Stimulated activated CD4-positive, alpha-beta T cell treated with anti-CD3 and anti-CD28 coated beads, Interleukin-15, amount 100 ng/mL, for 1 hour (primary cell): ENCODE measurements at places on chromosomes 5 and 9.
A peak's percentile ranks its signal among the peaks of the same experiment; 100 is the strongest.

- DNase-seq = no peak
Observed at GRCh38 chr9:8960254-8960653, 1160.7 kb upstream of the DMAC1 start.

- DNase-seq = no peak
Observed at GRCh38 chr5:27944471-27944870, 906.1 kb upstream of the CDH9 start.

- DNase-seq = no peak
Observed at GRCh38 chr5:109258755-109259154, 151.0 kb downstream of the PJA2 start.

- no peak for DNase-seq
Observed at GRCh38 chr5:40841068-40841805, at the start of gene CARD6. Gene CARD6, plus strand, starts transcription at chr5:40841367. Its CDS starts 16 bp downstream, at chr5:40841383.

DNA sequence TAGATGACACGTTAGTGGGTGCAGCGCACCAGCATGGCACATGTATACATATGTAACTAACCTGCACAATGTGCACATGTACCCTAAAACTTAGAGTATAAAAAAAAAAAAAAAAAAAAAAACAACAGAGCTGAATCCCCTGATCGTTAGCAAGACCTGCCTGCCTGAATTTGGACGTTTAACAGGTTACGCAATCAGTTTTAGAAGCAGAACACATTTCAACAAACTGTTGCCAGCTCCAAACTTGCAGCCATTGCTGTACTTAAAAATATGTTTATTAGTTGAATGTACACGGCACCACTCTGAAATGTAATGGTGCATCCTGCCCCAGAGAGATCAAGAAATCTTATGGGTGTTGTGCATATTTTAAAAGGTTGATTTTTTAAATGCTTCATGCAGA is 680.0 kb downstream of the TLE4 start:
- DNase-seq = no peak

GRCh38 chr5:167217097-167217743 is 1074.2 kb upstream of the WWC1 start:
- no peak for DNase-seq

- DNase-seq = no peak
Observed at GRCh38 chr9:137318602-137319001, 16.5 kb upstream of the NRARP start.

GRCh38 chr9:13923381-13923780 is 390.6 kb downstream of the NFIB start:
- no peak for DNase-seq

DNA sequence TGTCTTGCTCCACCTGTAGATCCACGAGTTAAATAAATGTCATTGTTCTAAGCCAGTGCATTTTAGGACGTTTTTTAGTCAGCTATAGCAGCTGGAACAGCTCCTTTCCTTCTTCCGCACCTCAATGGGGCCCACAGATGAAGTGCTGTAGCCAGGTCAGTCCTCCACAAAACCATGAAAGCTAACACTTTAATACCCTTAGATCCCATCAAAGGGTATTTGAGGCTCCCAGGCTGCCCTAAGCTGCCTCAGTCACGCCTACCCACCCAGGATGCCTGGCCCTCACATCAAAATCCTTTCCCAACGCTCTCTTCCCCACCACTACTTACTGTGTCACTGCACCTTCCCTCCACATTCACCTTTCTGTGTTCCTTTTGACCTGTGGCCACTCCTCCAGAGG is 44.1 kb upstream of the ACO1 start:
- no peak for DNase-seq

DNA sequence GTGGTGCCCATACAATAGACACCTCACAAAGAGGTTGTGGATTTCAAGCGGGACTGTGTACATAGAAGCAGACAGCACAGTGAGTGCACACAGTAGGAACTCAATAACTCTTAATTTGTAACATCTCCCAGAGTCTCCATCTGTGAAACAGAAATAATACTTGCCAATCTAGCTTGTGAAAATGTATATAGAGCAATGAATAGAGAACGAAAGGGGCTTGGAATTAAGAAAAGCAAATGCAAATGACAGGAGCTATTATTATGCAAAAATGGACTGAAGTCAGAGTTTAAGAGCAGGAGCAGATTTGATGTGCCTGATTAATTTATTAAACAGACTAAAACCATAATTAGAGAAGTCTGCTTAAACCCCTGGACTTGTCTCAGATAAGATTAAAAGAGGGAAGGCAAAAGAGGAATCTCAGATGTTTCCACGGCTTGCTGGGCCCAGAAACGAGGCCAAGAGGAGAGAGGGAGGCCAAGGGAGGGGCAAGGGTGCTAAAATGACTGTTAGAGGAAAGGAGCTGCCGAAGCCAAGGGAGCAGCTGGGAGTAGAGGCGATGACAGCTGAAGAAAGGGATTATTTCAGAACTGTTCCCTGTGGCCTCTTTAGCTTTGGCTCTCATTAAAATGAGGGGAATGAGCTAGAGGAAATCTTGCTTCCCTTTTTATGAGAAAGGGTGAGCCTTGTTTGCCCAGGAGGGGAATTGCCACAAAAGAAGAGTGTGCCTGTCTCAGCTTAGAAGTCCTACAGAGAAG is 72.1 kb downstream of the FEM1C start:
- DNase-seq = no peak

DNA sequence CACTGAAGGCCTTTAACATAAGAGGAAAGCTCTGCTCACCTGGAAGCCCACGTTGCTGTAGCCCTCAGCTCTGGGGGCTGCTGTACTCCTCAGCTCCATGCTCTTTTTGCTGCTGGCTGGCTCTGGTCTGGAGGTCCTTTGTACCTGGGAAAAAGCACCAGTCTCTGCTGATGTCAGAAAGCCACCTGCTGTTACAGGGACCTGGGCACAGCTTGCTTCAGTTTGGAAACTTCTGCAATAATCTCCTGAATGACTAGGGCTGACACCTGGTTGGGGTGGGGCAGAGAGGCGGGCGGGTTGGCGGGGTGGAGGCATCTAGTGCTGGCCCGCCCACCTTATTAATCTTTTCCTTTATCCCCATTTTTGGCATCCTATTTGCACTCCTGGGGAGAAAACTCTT is at the start of gene SLC28A3:
Gene SLC28A3 (minus strand): TSS at position 224 of the 400 bp plus-strand sequence. CDS start 125 bp downstream, at position 99.
- no peak for DNase-seq

DNA sequence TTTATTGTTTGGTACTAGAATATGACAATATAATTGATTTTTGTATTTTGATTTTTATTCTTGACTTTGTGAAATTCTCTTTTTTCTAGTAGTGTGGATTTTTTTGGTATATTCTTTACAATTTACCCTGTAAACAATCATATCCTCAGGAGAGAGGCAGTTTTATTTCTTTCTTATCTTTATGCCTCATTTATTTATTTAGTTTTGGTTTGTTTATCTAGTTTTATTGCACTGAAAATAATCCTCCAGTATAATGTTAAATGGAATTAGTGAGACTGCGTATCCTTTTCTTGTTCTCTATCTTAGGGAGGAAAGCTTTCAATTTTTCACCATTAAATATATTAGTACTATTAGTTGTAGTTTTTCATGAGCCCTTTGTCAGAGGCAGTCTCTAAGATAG is 109.4 kb downstream of the MACROH2A1 start:
- DNase-seq = no peak

DNA sequence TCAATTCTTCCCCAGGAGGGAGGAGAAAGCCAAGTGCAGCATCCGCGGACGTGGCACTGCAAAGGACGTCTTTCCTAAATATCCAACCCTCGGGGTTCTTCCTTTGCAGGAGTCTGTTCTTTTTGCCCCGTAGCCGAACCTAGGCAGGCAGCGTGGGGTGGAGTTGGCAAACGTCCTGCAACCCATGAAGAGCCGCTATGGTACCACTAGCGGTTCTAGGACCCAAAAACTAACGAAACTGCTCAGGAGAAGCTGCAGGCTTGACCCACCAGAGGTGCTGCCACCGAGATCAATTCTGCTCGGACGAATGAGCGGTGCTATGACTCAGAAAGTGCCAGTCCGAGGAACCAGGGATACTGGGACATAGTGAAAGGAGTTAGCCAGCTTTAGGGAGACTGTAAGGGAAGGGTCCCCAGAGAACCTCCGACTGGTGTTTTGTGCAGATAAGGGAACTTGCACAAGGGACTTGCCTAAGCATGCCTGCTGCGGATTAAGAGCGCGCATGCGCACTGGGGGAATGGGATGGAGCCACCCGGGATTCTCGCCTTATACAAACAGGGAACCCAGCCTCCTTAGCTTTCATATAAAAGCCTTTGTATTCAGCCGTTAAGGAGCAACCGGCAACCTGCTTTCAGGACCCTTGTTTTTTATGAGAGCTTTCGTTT is 32.7 kb downstream of the ANXA2R start:
- DNase-seq = peak; percentile 53

DNA sequence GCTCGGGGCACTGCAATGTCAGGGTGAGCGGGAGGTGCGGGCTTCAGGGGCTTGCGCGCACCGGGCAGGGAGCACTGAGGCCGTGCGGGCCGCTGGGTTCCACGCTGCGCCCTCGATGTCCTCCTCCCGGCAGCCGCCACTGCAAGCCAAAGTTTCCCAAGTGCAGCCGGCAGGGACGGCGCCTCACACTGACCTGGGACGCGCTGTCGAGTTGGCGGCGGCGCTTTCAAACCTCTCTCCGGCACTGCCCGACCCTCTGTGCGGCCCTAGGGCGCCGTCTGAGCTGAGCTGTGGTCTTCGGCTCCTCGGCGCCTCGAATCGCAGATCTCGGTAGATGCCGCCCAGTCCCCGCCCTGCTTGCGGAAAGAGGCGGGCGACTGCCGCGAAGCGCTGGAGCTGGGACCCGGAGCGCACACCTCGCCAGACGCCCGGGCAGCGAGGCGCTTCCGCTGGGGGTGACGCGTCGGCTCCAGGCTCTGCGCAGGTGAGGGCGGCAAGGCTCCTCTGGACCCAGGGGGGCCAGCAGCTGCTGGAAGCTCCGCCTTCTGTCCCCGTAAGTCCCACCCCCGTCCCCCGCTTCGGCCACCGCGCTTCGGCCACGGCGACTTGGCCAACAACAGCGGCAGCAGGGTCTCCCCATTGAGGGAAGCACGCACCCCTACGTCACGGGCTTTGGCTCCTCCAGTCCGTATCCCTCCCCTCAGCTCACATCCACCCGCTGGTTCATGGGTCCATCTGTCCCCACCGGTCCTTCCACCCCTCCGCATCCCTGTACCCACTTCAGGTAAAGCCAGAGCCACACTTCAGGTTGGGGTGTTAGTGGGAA is at the start of gene ANKRD34B:
Gene ANKRD34B (minus strand): TSS at position 320 of the 826 bp plus-strand sequence. CDS start 10,261 bp downstream, outside the sequence.
- DNase-seq = no peak
